Glutamatergic neuron (in vitro differentiated cells): ENCODE measurements at places on chromosomes 3 and 15. TPM values are rescaled to one million over a fixed set of nuclear protein-coding genes. Genes with fewer than 3 reads are reported as not detected.

DNA sequence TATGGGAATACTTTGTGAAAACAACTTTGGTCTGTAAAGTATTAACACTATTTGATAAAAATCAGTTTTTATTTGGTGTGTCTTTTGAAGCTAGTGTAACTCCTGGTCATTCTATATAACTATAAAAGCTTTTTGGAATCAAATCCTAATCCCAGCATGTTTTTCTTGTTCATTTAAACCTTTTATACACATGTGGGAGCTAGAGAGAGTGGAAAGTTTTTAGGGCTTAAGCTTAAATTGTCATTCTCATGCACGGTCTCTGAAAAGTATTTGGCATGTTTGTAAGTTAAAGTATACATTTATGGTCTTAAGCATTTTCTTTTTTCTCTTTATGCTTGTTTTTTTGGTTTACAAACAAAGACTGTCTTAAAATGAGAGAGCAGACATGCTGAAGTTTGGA lies 83.4 kb upstream of the RARB start:
- DNase-seq = no peak

- no peak for DNase-seq
Measured at GRCh38 chr3:140468407-140468806, 209.5 kb upstream of the TRIM42 start.

- DNase-seq = no peak
Measured at GRCh38 chr15:59491062-59491461, 53.1 kb downstream of the FAM81A start.

The DHX30 gene
- 116 TPM for total RNA-seq
